ENCODE measurements at places on chromosomes 11 and 22.

GRCh38 chr11:28466506-28466905, 358.3 kb downstream of the METTL15 start:
- no peak for DNase-seq

DNA sequence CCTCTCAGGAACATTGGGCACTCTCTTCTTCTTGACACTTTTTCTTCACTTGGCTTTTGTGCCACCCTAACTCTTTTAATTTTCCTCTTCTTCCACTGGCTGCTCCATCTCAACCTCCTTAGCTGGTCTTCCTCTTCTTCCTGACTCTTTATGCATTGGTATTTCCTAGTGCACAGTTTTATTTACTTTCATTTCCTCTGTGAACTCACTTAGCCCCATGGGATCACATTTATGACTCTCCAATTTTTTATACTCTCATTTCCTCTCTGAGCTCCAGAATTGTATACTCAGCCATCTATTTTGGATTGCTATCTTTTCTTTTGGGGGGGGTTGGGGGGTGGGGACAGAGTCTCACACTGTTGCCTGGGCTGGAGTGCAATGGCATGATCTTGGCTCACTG, 38.5 kb upstream of the LARGE1 start:
- DNase-seq = no peak

- DNase-seq = no peak
These were observed 5.6 kb upstream of the GLYATL1 start for GRCh38 chr11:58933661-58934060.

- no peak for DNase-seq
These were observed 91.7 kb upstream of the CLMP start for GRCh38 chr11:123286761-123287160.

- DNase-seq = no peak
These were observed 762 bp upstream of the TBC1D22A start for GRCh38 chr22:46761539-46762237.

DNA sequence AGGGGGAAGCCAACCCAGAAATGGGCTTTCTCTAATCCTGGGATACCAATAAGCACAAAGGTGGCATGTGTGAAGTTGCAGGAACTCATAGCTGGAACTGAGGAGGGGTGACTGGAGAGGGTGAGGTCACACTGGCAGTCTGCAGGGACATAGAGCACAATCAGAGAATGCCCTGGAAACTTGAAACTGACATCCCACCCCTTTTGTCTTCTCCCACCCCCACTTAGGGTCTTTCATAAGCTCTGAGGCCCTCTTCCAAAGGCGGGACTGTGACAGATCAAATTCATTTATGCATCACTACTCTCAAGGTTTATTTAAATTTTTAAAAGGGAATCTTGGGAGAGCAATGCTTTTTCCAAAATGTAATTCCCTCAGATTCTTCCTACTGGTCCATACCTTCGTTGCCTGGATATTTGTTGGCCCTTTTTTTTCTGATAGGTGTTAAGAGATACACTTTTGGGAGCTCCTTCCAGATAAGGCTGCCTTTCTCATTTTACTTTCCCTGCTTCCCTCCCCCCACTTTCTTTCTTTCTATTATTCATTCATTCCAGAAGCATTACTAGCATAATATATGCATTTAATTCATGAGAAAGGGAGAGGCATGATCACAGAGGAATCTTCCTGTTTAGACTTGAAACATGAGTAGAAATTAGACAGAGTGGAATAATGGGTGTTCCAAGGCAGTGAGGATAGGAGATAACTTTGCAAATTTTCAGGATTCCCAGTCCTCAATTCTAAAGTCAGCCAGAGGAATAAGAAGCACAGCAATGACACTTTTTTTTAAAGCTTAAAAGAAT, 14.8 kb downstream of the OR51E2 start:
- no peak for DNase-seq

DNA sequence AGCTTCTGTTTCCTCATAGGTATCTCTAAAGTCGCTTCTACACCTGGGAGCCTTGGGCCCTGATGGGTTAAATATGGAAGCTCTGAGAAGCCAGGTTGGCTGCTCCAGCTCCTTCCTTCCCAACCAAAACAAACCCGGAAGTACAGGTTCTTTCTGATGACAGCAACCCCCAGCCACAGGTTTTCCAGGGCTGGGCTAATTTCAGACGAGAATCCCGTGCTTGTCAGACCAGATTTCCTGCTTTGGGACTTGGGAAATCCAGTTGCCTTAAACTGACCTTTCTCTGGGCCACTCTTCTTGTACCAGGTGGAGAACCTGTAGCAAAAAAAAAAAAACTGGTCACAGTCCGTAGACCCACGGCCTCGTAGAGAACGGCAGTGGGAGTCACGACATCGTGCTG, 51.9 kb downstream of the RBX1 start:
- no peak for DNase-seq

- no peak for DNase-seq
These were observed 32.4 kb upstream of the CD44 start for GRCh38 chr11:35106595-35106994.

DNA sequence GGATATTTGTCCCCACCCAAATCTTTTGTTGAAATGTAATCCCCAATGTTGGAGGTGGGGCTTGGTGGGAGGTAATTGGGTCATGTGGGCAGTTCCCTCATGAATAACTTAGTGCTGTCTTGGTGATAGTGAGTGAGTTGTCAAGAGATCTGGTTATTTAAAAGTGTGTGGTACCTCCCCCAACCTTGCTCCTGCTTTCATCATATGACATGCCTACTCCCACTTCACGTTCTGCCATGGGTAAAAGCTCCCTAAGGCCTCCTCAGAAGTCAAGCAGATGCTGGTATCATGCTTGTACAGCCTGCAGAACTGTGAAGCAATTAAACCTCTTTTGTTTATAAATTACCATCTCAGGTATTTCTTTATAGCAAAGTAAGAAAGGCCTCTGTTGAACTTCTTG, 30.6 kb downstream of the AAMDC start:
- no peak for DNase-seq

DNA sequence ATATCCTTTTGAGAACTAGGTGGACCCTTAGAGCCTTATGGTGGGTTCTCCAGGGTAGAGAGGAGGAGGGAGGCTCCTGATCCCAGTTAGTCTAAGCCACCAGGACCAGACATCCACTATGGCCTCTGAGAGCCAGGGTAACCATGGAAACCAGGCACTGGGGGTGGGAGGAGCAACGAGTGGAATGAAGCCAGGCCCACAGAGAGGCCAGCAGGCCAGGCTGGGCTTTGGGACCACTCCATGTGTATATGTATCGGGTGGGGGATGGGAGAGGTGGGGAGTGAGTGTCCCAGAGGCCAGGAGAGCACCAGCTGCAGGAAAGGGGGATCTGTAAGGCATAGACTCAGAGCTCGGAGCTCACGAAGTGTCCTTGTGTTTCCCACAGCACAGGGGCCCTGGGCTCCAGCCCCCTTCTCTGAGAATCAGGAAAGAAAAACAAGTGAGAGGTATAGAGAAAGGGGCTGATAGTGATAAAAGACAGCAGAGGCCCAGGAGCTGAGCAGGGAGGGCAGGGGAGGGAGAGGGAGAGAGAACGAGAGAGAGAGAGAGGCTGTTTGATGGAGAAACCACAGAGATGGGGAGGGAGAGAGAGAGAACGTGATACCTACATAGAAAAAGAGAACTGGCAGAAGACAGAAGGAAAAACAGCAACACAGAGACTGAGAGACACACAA, 15.5 kb upstream of the TSPAN18 start:
- no peak for DNase-seq

GRCh38 chr11:63445118-63445517, 45.8 kb downstream of the PLAAT5 start:
- DNase-seq = no peak

GRCh38 chr11:33712436-33712835, 11.8 kb upstream of the C11orf91 start:
- DNase-seq = no peak

DNA sequence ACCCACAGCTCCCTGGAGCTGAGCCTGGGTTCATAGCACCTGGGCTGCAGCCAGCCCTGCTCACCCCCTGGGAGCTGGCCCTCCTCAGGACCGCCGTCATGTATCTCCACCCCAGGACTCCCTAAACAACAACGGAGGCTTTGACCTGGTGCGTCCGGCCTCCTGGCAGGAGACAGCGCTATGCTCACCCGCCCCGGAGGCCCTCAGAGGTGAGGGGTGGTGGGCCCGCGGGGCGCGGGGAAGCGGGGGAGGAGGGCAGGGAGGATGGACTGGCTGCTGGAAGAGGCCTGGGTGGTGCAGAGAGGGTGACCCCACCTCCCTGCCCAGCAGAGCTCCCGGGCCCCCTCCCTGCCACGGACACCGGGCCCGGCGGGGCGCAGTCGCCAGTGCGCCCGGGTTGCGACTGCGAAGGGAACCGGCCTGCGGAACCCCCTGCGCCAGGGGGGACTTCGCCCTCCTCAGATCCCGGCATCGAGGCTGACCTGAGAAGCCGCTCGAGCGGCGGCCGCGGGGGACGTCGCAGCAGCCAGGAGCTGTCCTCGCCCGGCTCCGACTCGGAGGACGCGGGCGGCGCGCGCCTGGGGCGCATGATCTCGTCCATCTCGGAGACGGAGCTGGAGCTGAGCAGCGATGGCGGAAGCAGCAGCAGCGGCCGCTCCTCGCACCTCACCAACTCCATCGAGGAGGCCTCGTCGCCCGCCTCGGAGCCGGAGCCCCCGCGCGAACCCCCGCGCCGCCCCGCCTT, 3.1 kb downstream of the MAPK8IP2 start:
- DNase-seq = no peak

DNA sequence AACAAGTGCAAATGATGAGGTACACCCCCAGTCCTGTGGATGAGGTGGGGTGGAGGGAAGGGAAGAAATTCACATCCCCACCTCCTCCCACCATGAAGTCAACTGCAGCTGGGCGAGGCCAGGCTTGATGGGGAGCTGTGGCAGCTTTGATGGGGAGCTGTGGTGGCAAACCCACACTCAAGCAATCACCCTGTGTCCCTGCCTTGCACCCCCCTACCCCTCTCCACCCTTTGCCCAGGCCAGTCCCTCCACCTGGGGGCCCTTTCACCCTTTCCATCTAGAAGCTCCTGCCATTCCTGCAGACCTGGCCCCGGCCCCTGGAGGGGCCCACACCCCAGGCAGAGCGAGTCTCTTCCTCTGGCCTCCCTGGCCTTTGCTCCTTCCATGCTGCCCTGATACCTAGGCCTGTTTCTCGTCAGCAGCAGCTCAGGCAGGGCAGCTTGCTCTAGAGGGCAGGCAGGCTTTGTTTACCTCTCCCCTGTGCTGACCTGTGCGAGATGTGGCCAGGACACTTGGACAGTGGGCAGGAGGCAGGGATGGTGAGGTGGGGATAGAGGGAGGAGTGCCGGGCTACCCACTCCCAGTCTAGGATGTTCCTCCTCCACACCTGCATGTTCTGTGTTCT, 4.5 kb upstream of the FGF3 start:
- DNase-seq = no peak

- no peak for DNase-seq
These were observed 53.0 kb downstream of the SIK3 start for GRCh38 chr11:117045196-117045595.

GRCh38 chr11:33640730-33641371, 59.8 kb downstream of the C11orf91 start:
- no peak for DNase-seq

- DNase-seq = no peak
These were observed 358.2 kb downstream of the DDX10 start for GRCh38 chr11:109023036-109023435.

GRCh38 chr22:50014655-50015401, 2.3 kb upstream of the IL17REL start:
- DNase-seq = no peak

GRCh38 chr22:34804604-34805003, 261.4 kb upstream of the ISX start:
- DNase-seq = no peak

GRCh38 chr11:64864135-64864472, 14.3 kb downstream of the EHD1 start:
- DNase-seq = no peak

DNA sequence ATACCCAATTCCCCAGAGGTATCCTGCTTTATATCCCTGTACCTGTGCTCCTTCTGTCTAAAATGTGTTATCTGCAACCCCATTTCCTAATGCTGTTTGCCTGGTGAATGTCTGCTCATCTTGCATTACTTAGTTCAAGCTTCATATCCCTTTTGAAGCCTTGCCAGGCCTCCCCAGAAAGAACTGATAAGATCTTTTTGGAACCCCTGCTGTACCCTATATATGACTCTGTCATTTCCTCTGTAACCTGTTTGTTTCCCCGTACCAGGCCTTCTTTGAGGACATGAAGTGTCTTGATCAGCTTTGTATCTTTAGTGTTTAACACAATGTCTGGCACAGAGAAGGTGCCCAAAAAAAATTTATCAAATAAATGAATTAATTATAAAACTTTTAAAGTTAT, 77.6 kb downstream of the LIF start:
- no peak for DNase-seq

DNA sequence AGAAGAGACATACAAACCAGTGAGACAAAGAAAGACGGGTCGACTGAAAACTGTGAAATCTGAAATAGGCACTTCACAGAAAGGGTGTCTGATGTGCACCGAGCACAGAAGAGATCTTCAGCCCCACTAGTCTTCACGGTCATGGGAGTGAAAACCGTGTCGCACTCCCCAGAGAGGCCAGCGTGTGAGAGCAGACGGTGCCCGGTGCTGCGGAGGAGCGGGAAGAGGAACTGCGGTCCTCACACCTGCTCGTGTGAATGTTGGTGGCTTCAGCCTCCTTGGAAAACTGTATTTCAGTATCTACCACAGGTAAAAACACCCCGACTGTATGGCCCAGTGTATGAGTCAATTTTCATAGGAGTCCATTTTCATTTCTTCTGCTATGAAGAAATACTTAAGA, 382.9 kb downstream of the BRD1 start:
- no peak for DNase-seq

DNA sequence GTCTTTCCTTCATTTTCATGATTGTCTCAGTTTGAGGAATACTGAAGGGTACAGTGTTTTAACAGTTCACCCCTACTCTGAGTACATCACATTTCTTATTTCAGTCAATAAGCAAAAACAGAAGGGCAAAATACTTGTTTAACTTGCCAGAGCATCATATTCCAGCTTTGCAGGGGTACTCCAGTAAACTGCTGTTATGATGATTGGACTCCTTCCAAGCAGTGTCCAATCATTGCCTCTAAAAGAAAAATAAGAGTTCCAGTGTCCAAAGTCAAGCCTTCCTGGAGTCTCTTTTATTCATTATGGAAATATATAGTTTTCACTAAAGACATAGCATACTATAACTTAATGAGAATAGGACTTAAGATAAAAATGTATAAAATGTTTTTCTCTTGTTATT, 105.1 kb downstream of the FANCF start:
- no peak for DNase-seq

- DNase-seq = no peak
These were observed 72.1 kb upstream of the YWHAH start for GRCh38 chr22:31872209-31872608.

DNA sequence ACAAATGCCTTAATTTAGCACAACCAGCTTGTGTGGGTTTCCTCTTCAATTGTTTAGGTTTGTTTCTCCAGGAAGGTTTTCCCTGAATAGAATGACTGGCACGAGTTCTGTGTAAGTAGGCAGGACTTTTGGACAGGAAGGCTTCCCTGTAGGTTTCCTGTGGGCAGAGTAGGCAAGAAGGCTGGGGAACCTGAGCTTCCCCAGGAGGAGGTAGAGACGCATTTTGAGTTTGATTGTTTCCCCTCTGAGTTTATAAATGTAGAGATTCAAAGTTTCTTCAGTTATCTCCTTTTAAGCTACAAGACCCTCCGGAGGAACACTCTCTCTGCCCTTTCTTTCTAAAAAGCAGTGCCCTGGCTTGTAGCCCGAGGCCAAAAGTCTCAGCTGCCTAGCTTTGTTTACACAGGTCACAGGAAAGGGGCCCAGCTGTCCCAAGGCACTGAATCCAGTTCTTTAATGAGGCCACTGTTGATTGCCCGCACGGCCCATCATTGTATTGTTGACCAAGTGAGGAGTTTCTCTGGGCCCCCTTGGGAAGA, 66.6 kb upstream of the RDX start:
- no peak for DNase-seq
